ENCODE measurements at places on chromosomes 1 and 21.

GRCh38 chr21:45267390-45267760, 20.3 kb downstream of the POFUT2 start:
- no peak for DNase-seq

DNA sequence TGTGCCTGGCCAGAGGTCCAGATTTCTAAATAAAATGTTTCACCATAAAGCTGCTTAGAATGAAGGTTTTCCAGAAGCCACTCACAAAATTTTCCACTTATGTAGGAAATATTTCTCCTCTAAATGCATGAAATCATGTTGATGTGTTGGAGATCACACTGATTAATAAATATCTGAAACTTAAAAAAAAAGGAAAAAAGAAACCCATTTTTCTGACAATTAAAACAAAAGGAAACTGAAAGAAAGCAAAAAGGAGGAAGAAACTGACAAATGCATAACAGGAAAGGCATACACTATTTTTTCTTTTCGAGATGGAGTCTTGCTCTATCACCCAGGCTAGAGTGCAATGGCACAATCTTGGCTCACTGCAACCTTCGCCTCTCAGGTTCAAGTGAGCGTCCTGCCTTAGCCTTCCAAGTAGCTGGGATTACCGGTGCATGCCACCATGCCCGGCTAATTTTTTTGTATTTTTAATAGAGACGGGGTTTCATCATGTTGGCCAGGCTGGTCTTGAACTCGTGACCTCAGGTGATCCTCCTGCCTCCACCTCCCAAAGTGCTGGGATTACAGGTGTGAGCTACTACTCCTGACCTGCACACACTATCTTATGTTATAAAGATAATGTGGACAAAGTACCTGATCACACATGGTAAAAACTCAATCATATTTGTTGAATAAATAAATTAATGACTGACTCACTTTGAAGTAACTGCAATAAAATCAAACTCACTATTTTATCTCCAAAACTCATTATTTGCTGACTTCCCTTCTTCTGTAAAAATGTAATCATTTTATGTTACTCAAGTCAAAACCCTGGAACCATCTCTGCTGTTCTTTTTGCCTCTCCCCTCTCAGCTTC, 149.8 kb upstream of the NR5A2 start:
- no peak for DNase-seq

- DNase-seq: no peak
These were observed 94.6 kb downstream of the TGFB2 start for GRCh38 chr1:218439541-218440295.

DNA sequence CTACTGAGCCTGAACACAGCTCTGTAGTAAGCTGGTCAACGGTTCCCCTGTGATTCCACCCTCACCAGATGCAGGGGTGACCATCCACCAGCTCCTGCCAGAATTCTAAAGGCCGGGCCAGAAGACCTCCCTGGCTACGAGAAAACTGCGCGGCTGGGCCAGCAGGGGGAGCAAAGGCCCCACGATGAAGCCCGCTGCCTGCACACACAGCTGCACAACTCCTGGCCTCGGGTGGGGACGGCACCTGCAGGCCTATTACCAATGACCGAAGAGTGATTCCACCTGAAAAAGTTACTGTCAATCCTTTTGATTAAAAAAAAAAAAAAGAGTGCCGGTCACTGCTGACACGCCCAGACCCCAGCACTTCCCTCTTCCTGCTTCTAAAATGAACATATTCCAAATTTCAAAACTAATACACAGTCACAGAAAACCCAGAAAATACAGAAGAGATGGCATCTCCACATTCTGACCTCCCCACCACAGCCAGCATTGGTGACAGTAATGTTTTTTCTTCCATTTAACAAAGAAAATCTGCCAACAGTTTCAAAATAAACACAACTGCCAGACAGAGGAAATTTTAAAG, 49.8 kb upstream of the RIPK4 start:
- no peak for DNase-seq

GRCh38 chr1:164651351-164651951, 92.5 kb downstream of the PBX1 start:
- peak; percentile 51 for DNase-seq

DNA sequence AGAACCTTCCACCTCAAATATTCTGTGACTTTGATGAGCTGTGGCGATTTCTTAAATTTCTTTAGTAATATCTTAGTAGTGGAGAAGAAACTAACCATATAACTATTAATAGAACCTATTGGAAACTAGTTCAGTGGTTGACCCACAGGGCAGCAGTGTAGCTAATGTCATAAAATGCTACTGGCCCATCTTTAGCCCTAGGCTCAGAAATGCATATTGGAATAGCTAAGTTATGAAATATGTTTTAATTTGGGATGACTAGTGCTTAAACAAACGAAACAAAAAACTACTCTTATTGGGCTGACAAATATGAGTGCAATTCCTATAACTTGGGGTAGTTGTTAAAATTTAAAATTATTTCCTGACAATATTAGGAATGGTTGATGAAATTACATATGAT, 20.2 kb downstream of the MACO1 start:
- DNase-seq: no peak

- no peak for DNase-seq
These were observed 20.5 kb downstream of the RRP15 start for GRCh38 chr1:218305472-218306064.

DNA sequence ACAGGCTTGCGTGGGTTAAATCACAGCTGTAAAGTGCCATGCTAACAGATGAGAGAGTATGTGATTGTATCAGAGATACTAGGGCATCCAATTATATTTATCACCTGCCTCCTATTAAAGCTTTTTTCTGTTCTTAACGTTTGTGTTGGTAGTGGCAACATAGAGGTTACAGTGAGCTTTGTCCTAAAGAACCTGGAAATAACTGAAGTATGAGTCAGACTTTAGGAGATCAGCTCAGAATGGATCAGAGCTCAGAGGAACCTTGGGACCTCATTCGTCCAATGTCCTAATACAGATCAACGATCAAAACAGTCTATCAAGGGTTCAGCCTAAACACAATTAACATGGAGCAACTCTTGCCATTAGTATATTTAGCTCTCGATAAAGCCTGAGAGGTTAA, 81.0 kb downstream of the RGS7 start:
- no peak for DNase-seq

DNA sequence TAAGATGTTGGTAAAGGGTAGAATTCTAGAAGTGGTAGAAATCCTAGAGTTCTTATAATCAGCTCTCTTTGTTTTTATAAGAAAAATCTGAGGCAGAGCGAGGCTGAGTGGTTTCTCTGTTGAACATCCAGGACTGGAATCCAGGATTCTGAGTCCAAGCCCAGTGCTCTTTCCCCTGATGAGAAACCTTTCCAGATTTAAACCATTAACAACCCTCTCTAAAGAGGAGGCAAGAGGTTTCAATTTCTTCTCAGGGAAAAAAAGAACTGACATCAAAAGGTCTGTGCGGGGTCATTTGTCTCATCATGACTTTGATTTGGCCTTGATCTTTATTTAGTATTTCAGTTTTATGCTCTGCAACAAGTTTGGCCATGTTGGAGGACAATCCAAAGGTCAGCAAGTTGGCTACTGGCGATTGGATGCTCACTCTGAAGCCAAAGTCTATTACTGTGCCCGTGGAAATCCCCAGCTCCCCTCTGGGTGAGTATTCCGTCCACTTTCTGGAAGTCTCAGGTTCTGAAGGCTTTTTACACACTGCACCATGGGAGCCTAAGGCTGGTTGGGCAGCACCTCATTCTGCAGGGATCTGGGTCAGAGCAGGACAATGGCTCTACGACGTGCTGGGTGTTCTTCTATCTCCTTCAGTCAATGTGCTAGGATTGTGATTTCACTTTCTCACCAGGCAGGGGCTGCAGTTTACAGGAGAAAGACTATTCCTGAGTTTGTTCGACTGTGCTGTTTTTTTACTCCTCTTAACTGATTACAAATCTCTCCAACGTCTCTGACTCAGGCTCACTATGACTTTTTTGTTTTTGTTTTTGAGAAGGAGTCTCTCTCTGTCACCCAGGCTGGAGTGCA, 18.9 kb upstream of the CCT8 start:
- DNase-seq: no peak

DNA sequence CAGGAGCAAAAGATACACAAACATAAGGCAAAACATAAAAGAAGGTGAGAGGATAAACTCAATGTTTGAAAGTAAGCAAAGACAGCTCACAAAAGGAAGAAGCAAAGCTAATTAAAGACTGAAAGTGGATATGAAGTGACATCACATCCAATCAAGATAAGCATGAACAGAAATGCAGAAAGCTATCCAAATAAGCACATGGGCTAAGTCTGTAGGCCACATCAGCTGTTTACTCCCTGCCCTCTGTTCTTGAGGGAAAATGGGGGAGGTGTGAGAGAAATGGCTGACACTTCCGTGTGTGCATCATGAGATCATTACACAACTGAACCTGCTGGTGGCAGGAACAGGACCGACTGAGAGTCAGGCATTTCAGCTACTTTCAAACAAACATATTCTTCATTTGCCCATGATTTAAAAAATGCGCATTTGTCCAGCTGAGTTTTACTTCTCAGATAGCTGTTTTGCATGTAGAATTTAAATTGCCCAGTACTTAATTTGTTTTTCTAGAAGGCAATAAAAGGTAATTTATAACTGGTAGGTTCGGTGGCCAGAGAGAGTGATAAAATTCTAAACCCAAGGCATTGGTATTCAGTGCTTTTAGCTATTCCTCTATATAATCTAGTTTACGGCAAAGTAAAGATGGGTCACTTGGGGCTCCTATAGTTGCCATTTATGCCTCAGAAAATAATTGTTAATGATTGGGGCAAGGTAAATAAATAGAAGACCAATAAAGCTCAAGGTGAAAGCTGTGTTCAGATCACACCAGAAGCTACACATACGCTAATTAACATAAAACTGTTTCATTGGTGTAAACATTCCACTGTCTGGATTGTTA, 27.2 kb upstream of the MAN1A2 start:
- no peak for DNase-seq

DNA sequence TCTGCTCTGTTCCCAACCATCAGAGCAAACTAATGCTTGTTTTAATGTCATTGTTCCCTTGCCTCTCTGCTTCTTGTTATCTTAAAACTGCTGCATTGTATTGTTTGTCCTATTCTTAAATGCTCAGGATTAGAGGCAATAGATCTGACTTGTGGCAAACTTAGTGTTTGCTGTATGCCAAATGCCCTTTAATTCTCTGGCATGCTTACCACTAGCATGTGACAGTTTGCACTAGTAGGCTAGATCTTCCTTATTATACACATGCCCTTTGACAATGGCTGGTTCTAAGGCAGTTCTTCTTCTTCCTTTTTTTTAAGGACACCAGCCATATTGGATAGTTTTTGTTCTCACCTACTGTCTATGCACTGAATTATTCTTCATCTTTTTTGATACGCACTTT, 30.1 kb downstream of the PALMD start:
- DNase-seq: no peak

DNA sequence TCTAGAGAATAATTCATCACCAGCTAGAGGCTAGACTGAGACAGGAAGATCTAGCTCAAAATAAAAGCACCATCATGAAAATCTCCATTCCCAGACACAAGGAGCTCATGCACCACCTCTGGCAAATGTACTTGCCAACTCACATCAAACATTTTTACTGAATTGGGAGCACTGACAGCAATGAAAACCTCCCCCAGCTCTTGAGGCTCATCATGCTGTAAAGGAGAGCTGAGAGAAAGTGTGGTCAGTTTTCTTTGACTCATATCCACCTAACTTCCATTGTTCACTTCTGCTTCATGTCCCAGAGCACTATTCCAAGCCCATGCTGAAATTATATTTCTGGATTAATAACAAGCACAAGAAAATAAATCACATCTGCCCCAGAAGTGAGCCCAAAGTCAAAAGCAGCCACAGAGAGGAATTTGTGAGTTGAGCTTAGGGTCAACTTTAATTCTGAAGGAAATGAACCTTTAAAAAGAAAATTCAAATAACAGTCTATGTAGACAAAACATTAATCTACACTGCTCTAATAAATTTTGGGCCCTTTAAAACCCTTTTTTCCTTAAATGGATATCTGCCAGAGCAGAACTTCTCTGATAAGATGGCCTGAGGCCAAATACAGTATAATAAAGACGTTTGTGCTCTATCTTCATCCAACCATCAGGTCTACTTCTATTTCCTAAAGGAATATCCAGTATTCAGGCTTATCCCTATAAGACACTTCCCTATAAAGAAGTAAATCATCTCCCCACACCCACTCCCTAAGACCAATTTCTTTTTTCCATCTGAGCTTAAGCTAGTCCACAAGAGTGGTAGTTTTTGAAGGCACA, 85.9 kb upstream of the ADAM30 start:
- no peak for DNase-seq

DNA sequence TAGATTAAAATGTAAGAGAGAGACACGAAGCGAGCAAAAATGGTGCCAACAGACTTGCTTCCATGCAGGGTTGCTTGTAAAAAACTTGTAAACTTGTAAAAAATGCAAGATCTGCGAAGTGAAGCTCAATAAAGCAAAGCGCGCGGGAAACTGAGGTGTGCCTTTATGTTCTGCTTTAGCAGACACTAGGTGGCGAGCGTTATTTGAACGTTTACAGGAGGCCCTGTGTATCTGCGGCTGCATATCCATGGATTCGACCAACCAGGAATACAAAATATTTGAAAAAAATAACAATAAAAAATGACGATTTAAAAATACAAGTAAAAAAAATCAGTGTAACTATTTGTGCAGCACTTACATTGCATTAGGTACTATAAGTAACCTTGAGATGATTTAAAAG, 1.5 kb downstream of the UBE2G2 start:
- DNase-seq: no peak

DNA sequence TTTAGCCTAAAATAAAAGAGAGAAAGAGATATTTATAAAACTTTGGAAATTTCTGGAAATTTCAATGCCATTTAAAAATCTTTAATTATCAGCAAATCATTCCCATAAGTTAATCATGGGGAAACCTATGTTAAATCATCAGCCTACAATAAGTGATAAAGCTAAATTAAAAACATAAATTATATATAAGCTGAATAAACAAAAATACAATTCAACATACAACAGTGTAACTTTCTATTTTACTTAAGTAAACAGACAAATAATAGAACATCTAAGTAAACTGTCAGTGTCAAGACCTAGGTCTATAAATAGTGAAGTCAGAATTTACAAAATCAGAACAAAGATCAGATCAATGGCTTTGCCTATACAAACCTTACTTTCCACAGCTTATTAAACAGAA, 57.5 kb downstream of the EPRS1 start:
- DNase-seq: no peak

- DNase-seq: no peak
These were observed 12.0 kb downstream of the CLEC20A start for GRCh38 chr1:178484698-178485225.

DNA sequence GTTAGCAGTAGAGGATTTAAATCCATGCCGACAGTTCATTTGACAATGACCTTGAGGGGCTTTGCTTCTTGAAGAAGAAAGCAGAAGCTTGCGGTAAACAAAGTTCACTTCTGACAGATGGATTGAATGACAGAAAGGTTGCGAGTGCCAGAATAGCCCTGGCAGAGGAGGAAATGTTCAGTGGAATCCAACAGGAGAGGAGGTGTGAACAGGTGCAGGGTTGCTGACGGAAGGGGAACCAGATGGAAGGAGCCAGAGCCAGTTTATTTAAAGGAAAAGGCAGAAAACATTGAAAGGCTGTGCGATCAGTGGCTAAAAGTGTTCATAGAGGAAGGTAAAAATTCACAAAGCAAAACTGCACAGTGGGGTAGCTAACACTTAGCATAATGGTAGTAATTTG, 141.0 kb downstream of the SDCCAG8 start:
- no peak for DNase-seq
